Cortex of kidney (tissue), 1 donor: ENCODE measurements at places on chromosomes 3 and 15.

- DNase-seq: no peak
Measured at GRCh38 chr3:124260206-124260915, 268.4 kb upstream of the ROPN1 start.

- no peak for DNase-seq
Measured at GRCh38 chr3:56590814-56591213, 33.8 kb downstream of the CCDC66 start.

GRCh38 chr3:130662501-130662996, 84.1 kb downstream of the PIK3R4 start:
- no peak for DNase-seq

DNA sequence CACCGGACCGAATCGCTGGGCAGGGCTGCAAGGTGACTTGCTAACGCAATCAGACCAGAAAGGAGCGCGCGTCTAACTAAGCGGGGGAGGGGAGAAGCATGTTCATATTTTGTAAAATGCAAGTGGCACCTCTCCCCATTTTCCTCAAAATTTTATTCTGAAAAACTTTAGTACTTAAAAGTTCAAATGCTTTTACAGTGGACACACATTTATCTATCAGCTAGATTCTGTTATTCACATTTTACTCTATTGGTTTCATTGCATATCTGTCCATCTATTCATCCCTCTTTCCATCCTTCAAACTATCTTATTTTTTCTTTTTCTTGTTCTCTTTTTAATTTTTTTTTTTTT, 46.1 kb upstream of the KLHL25 start:
- no peak for DNase-seq

GRCh38 chr3:157099326-157100095, 60.4 kb downstream of the CCNL1 start:
- no peak for DNase-seq

DNA sequence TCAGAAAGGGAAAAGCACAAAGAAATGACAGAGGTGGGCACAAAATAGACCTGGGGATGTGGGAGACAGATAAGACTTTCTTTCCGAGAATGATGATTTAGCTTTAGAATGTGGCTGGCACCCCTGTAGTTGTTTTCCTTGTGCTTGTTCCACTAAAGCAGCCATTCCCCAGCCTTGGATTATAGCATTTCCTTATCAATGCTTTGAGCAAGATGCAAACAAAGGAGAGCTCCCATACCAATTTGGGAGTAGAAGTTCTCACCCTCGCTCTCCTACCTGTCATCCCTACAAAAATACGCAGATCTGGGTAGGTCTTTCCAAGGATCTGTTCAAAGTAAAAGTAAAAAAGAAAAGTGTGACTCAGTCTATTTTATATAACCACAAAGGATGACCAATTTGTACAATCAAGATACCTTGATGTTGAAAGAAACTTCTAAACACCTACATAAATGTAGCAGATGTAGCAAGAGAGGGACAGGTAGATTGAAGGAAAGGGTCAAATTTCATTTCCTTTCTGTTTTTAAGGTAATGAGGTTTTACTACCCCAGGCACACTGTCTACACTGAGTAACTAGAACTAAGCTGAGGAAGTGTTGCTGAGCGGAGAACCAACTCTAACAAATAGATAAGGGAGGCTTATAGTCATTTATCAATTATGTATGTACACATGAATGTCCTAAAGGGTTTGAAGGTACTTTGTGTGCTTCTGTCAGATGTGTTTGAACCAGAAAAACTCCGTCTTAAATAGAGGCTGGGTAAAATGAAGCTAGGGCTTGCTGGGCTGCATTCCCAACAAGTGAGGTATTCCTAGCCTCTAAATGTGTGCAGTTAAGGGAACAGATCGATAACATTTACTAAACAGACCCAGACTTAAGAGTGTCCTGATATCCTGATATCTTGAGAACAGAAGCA, 91.1 kb upstream of the LRRN1 start:
- DNase-seq: no peak

DNA sequence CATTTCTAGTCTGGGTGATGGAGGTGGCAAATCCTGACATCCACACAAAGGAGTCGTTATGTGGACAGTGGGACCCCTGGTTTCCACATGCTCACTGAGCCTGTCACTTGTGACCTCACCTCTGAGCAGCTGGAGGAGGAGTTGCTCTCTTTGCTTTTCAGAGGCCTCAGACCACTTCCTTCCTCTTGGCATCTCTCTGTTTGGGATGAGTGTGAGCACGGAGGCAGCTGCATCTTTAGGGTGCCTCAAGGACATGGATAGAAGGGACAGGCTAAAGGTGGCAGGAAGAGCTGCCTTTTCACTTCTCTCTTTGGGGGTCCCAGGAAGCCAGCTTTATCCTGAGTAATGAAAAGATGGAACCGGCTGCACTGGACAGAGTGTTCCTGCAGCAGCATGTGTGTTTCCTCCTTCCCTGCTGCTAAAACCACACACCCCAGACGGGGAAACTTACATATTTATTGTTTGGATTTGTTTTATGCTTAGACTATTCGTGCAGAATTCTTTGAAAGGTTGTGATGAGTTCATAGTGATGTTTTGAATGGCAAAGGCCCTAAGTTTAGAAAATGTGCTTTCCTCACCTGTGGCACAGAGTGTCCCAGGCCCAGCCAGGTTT, 31.8 kb downstream of the GPR171 start:
- DNase-seq: no peak

GRCh38 chr3:101038880-101039279, 45.7 kb upstream of the ABI3BP start:
- DNase-seq: no peak

DNA sequence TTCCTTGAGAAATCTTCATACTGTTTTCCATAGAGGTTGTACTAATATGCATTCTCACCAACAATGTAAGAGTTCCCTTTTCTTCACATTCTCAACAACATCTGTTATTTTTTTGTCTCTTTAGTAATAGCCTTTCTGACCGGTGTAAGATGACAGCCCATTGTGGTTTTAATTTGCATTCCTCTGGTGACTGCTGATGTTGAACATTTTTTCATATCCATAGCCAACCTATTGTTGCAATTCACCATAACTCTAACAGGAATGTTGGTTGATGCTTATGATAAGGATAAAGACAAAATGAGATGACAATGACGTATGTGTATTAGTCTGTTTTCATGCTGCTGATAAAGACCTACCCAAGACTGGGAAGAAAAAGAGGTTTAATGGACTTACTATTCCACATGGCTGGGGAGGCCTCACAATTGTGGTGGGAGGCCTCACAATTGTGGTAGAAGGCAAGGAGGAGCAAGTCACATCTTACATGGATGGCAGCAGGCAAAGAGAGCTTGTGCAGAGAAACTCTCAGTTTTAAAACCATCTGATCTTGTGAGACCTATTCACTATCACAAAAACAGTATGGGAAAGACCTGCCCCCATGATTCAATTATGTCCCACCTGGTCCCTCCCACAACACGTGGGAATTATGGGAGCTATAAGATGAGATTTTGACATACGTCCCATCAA, 37.6 kb upstream of the RHCG start:
- no peak for DNase-seq

- no peak for DNase-seq
Measured at GRCh38 chr3:114365909-114366308, 72.1 kb downstream of the TIGIT start.

- DNase-seq: no peak
Measured at GRCh38 chr15:84608707-84609284, 8.0 kb downstream of the ZSCAN2 start.

GRCh38 chr3:61420136-61420759, 141.1 kb upstream of the PTPRG start:
- DNase-seq: no peak

DNA sequence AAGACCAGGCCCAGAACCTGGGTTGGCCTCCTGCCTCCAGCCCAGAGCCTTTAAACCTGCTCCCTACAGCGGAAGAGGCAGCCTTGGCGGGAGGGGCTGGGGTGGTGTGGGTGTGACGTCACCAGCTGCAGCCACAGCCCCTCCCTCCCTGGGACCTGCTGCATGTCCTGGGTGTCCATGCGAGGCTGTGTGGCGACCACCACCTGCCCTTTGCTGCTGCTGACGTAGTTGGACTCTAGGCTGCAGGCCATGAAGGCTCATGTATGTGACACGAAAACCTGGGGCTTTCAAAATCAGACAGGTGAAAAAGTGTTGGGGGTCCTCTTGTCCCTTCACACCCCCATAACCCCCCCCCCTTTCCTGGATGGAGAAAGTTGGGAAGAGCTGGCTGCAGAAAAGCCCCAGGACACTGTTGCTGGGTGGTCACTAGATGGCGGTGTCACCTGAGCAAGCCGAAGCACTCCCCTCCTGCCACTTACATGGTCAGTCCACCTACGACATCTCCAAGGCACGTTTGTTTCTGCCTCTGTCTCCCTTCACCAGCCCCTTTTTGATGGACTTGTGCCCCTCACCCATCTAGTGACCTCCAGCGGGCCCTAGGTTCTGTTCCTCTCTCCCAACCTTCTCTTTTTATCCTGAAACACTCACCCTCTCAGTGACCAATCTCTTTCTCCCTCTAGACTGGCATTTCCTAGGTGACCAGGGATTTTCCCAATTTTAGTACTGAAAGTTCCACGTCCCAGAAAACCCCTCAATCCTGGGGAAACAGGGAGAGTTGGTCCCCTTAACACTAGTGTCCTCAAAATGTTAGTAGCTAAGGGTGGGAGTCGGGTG, 35.2 kb downstream of the SLC6A20 start:
- DNase-seq: no peak

- no peak for DNase-seq
Measured at GRCh38 chr3:170033489-170033888, 4.3 kb upstream of the GPR160 start.

DNA sequence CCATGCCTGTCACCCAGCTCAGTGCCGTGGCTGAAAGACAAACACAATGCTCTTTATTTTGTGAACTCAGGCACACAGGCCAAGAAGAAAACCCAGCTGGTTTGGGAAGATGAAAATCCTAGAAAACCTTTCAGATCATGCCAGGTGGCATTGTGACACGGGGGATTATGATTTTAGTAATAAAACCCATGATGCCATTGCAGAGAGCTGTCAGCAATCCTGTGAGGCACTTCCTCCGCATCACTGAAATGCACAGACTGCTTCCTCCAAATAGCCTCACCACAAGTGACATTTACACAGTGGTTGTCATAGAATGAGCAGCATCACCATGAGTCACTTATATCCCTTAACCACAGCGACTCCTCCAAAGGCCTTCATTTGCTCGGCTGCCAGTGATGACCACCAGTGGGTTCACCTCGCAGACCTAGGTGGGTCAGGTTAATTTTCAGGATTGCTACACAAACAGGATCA, 22.7 kb downstream of the ABHD6 start:
- DNase-seq: no peak

DNA sequence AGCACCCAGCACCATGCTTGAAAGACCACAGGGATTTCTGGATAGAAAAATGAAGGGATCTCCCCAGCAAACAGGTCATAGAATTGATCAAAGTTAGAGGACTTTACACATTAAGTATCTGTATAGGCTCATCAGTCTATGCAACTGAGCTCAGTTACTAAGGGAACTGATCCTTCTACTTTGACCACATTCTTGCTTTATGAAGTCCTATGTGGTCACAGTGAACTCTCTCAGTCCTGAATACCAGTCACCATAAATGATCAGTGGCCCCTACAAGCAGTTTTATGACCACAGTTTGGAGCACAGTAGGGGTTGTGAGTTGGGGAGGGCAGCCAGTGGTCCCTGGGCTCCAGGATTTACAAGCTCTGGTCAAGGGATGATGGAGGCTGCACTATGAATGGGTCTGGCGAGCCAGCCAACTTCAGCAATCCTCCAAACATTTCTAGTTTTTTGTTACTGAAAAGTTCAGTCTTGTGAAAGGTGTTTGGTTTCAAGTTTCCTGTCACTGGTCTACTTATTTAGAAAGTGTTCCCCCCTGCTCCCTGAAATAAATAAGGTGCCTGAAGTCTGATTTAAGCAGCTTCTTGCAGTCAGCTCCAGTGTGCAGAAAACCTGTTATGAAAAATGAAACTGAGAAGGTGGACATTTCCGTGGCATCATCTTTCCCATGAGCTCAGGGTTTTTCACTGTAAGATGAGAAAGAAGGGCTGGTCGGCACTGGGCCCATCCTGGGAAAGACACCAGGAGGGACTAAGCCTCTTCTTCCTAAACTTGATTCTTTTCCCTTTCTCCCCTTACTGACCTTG, 75.5 kb downstream of the DAPK2 start:
- DNase-seq: no peak

DNA sequence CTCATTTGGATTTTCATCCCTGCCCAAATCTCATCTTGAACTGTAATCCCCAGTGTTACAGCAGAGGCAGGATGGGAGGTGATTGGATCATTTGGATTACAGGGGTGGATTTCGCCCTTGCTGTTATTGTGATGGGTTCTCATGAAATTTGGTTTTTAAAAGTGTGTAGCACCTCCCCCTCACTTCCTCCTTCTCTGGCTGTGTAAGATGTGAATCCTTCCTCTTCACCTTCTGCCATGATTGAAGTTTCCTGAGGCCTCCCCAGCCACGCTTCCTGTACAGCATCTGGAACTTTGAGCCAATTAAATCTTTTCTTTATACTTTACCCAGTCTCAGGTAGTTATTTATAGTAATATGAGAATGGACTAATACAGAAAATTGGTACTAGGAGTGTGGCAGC, 316.8 kb downstream of the PLCL2 start:
- no peak for DNase-seq

DNA sequence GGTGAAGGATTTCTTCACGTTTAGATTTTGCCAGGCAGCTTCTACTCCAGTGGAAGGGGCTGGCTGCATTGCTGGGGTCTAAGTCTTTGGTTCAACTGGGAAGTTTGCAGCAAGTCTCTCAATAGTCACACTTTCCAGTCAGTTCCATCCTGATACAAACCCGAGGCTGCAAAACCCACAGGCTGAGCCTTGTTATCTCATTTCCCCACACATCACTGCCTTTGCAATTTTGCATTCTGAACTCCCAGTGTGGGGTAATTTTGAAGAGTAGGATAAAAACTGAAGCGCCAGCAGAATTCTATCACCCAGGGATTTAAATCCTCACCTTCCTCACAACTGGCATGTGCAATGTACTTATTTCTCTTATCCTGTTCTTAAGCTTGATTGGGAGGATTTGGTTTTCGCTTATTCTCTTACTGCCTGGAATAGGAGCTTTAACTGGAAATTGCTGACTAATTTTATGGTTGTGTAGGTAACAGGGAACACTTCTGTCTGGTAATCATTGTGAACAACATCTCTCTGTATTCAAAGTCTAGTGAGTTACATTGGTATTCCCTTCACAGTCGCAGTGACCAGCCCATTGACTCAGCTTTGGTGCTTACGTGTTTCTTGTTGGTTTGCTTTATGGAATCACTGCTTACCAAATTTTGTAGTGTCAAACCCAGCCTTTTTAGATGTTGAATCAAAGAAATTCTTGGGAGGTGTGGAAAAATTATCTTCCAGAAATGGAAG, 142.0 kb upstream of the TOPAZ1 start:
- no peak for DNase-seq

GRCh38 chr15:38603672-38604071, 39.1 kb upstream of the RASGRP1 start:
- no peak for DNase-seq

DNA sequence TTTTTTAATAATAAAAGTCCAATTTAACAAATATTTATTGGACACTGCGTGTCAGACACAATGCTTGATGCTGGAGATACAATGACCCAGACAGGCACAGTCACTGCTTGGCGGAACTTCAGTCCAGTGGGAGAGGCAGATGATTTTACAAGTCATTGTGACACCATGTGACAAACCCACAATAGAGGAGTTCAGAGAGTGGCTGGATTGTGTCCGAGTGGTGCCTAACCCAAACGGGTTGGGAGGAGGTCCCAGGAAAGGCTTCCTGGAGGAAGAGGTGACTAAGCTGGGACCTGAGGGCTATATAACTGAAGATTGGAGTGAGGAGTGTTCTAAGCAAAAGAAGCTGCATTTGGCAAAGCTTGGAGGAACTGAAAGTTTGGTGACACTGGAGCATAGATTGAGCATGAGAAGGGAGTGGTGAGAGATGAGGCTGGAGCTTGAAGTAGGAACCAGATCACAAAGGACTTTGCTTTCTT, 41.4 kb downstream of the CRTC3 start:
- DNase-seq: no peak
